NCI-H526 (cell line): ENCODE measurements at places on chromosomes 2 and 18.

- DNase-seq, result no peak
Observed at GRCh38 chr18:7921938-7922587, 354.9 kb downstream of the PTPRM start.

DNA sequence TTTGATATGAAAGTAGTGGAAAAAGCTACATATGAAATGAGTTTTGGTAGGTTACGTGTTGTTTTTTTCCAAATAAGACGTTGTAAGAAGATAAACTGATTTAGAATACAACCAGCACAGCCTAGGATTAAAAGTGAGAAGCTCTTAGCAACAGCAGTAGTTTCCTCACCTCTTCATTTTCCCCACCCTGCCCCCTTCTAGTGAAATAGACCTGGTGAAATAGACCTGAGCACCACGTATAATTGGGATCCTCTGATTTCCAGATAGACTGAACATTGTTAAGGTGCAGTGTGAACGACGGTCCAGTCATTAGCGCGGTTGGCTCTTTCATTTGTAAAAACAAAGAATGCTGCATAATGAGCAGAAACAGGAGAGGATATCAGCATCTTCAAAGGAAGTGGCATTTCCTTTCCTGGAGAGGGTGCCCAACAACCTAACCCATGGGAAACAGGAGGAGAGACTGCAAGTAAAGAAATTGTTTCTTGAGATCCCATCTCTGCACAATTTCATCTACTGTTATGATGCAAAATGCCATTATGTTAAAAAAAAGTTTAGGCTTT, 114.3 kb downstream of the FIGN start:
- no peak for DNase-seq

GRCh38 chr2:205524656-205525055, 157.6 kb upstream of the NRP2 start:
- no peak for DNase-seq

DNA sequence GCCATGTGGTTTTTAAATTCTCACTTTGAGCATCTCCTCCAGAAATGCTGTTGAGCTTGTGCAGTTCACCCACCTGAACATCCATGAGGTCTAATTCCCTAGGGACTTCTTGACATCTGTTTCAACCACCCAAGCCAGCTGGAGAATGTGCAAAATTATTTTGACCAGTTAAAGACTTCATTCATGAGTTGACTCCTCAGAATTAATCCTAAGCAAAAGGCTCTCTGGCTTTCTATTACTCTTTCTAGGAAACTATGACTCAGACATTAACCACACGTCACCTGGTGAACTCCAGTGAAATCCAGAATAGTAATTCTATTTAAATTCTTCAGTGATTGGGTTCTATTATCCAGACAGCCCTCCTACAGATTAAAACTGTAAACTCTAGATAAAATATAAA, 247.5 kb downstream of the NBAS start:
- peak; percentile 98 for DNase-seq

- DNase-seq, result no peak
Observed at GRCh38 chr2:220894069-220894468, 678.0 kb downstream of the EPHA4 start.

DNA sequence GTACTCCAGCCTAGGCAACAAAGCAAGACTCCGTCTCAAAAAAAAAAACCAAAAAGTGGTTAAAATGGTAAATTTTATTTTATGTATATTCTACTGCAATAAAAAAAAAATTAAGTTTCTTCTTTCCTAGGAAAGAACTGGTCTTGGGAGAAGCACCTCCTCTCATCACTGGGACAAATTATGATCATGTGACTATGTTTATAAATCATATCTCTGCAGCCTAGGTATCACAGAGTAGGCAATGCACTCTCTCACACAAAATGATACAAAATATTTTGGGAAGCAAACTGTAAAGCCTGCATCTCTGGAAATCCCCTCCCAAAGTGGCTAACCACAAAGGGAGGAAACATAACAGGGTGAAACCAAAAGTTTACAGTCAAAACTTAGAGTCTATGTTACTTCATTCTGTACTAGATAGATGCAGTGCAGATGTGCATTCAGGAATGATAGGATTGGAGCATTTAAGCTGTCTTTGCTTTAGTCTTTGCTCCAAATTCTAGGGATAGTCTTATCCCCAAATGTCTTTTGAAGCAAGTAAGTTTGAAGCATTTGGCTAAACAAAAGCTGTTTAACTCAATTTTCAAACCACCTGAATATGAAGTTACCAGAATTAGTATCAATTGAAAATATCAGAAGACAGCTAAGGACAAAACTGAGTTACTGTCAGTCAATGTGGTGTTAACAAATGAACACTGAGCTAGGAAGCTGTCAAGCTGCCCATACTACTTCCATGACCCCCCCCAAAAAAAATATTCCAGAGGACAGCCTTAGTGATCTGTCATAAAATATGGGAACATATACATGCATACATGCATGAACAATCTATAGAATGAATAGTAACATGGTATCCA, 21.1 kb upstream of the MALT1 start:
- no peak for DNase-seq

DNA sequence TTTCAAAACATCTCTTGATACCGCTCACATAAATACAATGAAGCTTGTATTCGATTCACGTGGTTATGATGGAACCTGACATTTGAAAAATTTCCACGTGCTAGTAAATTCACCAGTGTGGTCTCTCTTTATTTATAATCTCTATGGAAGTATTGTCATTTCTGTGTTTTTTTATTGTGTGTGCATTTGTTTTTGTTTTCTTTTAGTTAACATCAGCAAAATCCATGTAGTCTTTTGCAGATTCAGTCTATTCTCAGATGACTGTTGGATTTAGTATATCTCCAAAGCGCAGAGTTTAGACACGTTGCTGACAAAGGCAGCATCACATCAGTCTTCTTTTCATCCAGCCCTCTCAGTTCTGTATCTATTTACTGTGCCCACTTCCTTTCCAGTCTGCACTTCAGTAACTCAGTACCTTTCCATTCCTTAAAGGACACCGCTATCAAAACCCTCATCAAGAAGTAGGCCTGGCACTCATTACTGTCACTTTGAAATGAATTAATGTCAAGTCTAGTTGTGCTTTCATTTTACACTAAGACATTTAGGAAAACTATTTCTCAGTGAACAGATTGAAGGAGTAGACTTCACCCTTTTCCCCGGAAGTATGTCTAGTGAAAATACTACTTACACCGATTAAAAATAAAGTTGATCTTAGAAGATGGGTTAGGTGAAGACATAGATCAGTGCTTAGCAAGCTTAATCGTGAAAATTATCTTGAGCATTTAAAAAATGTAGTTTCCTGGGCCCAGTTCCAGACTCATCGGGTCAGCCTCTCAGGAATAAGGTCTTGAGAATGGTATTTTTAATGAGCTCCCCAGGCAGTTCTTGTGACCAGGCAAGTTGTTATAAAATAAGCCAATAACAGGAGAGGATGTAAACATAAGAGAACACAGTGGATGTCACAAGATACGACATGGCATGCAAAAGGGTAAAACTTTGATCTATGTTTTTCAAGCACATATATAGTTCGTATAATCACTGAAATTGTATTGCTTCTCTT, 506.8 kb upstream of the ZEB2 start:
- no peak for DNase-seq

GRCh38 chr2:47225061-47225783, 70.1 kb upstream of the STPG4 start:
- peak; percentile 34 for DNase-seq

GRCh38 chr2:170013802-170014551, 164.0 kb upstream of the MYO3B start:
- peak; percentile 40 for DNase-seq

- DNase-seq, result no peak
Observed at GRCh38 chr2:163401481-163401880, 334.3 kb downstream of the FIGN start.

DNA sequence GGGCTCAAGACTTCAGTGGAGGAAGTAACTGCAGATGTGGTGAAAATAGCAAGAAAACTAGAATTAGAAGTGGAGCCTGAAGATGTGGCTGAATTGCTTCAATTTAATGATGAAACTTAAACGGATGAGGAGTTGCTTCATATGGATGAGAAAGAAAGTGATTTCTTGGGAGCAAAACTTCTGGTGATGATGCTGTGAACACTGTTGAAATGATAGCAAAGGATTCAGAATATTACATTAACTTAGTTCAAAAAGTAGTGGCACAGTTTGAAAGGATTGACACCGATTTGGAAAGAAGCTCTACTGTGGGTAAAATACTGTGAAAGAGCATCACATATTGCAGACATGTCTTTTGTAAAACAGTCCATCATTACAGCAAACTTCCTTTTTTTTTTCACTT, 638.0 kb downstream of the NYAP2 start:
- no peak for DNase-seq

GRCh38 chr18:13627639-13628038, 98.7 kb downstream of the FAM210A start:
- DNase-seq, result no peak

DNA sequence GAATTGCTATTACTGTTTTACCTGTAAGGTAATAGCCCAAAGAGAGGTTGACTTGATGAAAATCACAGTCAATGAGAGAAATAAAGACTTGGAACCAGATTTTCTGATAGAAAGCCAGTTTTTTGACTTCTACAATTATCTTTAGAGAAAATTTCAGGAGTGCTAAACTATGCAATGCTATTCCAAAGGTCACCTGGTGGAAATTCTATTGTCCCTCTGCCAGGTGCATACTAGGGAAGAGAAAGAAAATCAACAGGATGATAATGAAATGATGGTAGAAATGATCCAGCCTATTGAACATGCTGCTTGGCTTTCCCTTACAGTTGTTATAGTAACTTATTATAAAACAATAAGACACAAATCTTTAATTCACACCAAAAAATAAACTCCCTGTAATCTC, 85.0 kb downstream of the FASTKD2 start:
- DNase-seq, result no peak

DNA sequence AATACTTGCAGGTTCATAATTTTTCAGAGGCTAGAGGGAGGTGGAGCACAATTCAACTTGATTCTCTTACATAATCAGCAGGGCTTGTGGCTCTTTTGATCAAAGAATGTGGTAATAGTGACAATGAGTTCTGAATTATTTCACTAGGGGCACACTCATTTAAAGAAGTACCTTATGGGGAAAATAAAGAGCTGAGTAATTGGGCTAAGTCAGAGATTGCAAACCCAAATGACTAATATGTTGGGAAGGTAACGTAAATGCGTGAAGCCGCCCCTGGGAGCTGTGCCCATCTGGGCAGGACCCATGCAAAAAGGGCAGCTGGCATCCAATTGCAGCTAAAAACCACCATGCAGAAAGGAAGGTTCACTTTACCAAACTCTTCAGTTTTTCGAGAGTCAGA, 35.3 kb downstream of the NCKAP5 start:
- no peak for DNase-seq

DNA sequence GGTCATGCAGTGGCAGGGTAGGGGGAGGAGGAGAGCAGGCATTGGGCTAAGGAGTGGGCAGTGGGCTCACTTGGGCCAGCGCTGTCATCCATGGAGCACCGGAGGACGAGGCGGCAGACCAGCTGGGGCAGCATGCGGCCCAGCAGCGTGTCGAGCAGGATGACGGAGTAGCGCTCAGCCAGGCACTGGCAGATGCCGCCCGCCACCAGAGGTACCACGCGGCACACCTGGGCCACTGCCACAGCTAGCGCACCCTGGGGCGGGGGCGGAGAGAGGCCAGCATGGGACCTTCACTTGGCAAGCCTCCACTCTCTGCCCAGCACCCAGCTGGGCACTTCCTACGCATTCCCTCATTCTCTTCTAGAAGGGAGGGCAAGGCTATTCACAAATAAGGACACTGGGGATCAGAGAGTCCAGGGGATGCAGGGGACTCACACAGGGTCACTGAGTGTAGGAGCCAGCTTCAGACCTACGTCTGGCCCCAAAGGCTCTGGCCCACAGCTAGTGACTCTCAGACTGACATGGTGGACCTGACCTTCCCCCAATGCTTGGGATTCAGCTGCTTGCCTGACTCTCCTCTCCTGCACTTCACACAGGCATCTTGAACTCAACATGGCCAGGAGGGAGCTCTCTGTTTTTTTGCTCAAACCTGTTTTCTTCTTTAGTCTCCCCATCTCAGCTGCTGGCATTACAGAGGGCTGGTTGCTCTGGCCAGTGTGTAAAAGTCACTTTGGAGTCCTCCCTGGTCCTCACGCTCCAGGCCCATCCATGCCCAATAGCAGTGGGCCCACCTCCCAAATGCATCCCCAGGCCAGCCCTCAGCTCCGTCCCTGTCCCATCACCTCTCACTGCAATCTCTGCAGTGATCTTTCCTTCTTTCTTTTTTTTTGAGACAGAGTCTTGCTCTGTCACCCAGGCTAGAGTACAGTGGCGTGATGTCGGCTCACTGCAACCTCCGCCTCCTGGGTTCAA, 4.1 kb downstream of the SFTPB start:
- no peak for DNase-seq

DNA sequence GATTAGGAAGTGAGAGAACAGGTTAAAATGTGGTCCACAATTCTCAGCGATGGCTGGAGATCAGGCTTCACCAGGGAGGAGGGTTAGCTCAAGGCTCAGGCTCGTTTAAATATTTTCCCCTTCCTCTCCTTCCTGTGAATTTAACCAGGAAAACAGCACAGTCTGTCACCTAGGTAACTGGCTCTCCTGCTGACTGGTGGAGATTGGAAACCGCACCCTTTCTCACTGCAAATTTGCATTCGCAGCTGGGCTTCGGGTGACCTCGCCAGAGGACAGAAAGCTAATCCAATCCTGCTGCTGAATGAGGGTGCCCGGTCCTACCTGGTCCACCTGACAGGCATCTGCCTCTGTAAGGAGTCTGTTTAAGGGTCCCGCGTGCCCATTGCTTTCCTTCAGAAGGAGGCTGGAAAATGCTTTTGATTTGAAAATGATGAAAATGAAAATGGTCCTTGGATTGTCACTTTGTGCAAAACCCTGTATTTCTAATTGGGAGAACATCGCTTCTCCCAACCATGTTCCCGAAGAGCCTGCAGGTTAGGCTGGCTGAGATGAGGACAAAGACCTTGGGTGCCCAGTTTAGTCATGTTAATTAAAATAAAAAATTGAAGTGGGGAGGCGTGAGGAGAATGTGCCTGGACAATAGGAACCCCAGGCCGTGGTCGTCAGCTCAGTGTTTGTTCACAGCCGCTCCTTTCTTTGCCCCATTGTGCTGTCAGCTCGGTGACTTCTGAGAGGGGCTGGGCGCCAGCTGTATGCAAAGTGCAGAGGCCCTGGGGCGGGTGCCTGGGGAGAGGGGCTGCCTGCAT, 43.4 kb upstream of the MTCL1 start:
- peak; percentile 97 for DNase-seq

DNA sequence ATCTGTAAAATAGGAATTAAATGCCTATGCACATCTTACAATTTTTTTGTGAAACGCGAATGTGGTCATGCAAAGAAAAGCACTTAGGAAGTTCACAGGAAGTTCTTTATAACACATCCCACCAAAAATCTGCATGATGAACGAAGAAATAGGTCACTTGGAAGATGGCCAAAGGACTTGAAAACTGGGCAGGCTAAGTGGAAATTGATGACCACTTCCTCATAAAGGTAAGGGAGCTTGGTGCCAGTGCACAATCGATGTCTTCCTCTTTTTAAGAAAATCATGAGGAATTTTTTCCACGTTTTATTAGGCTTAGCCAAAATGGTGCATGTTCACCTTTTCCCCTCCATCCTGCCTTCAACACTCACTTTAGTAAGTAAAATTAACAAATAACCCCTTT, 8.2 kb upstream of the NT5C1B start:
- no peak for DNase-seq

- no peak for DNase-seq
Observed at GRCh38 chr2:191051177-191051576, 37.2 kb upstream of the STAT1 start.
